ENCODE measurements at places on chromosomes 4 and X. TPM values are rescaled to one million over a fixed set of nuclear protein-coding genes. Genes with fewer than 3 reads are reported as not detected.

Gene AADAT
- not detected for total RNA-seq

Gene OPHN1
- 0.04 TPM for total RNA-seq

Gene NXF3
- not detected for total RNA-seq

Gene GK
- 27.6 TPM for total RNA-seq

Gene NOX1
- total RNA-seq, result not detected

Gene CDKL2
- 1.0 TPM for total RNA-seq

Gene DDX53
- not detected for total RNA-seq

Gene AGTR2
- not detected for total RNA-seq

Gene RHOXF1
- total RNA-seq, result not detected

Gene P2RY4
- 0.27 TPM for total RNA-seq

Gene DDIT4L
- 0.95 TPM for total RNA-seq

Gene LONRF3
- total RNA-seq, result 1.7 TPM

Gene NLGN3
- total RNA-seq, result 0.54 TPM

Gene PNMA3
- total RNA-seq, result 1.4 TPM

Gene TAF9B
- 11.3 TPM for total RNA-seq

Gene QRFPR
- not detected for total RNA-seq

Gene TEX13B
- total RNA-seq, result not detected

Gene FAM236C
- not detected for total RNA-seq

Gene DUX4
- total RNA-seq, result not detected

Gene GLRA2
- not detected for total RNA-seq

Gene WAS
- 81.6 TPM for total RNA-seq

Gene CSN1S1
- total RNA-seq, result not detected

Gene FAM236A
- not detected for total RNA-seq

Gene NKAP
- 12.2 TPM for total RNA-seq

Gene MAGEA4
- not detected for total RNA-seq

Gene GAGE1
- total RNA-seq, result not detected

Gene JAKMIP1
- total RNA-seq, result 6.3 TPM

Gene PPP1R2C
- not detected for total RNA-seq

Gene TBC1D8B
- total RNA-seq, result 0.47 TPM

Gene SORCS2
- total RNA-seq, result 0.05 TPM

Gene BTC
- not detected for total RNA-seq

Gene IL2RG
- 302 TPM for total RNA-seq

Gene ARMCX5
- 9.4 TPM for total RNA-seq

Gene KCNE5
- 0.29 TPM for total RNA-seq

Gene NALF2
- total RNA-seq, result 0.13 TPM

Gene AVPR2
- total RNA-seq, result not detected
